Prostate gland (tissue), 2 donors: ENCODE measurements at places on chromosomes 5 and 9.
A peak's percentile ranks its signal among the peaks of the same experiment; 100 is the strongest.

- no peaks in the 10 kb centered on the region for H3K36me3 ChIP-seq
- peak overlapping the region; percentile 98 for H3K27ac ChIP-seq
- peak overlapping the region; percentile 100 for H3K4me3 ChIP-seq
- DNase-seq = peak; percentile 37
- H3K27me3 ChIP-seq = no peaks in the 10 kb centered on the region
Measured at GRCh38 chr9:128689293-128689774, 312 bp downstream of the SET start.

GRCh38 chr5:142542906-142543305, 143.0 kb downstream of the FGF1 start:
- no peaks in the 10 kb centered on the region for H3K4me1 ChIP-seq
- no peaks in the 10 kb centered on the region for H3K27me3 ChIP-seq
- no peak for DNase-seq
- H3K27ac ChIP-seq = no peak overlapping the region
- H3K4me3 ChIP-seq = no peak overlapping the region
- H3K36me3 ChIP-seq = no peaks in the 10 kb centered on the region

GRCh38 chr5:121763665-121764064, 88.0 kb upstream of the FTMT start:
- H3K36me3 ChIP-seq = no peaks in the 10 kb centered on the region
- DNase-seq = no peak
- H3K4me1 ChIP-seq = no peaks in the 10 kb centered on the region

- no peaks in the 10 kb centered on the region for H3K27me3 ChIP-seq
- H3K4me1 ChIP-seq = no peaks in the 10 kb centered on the region
- no peaks in the 10 kb centered on the region for H3K36me3 ChIP-seq
- no peak overlapping the region for H3K27ac ChIP-seq
- no peak overlapping the region for H3K4me3 ChIP-seq
Measured at GRCh38 chr5:15807871-15808270, 307.9 kb downstream of the FBXL7 start.

GRCh38 chr5:148973455-148973854, 89.4 kb downstream of the SH3TC2 start:
- H3K36me3 ChIP-seq = no peaks in the 10 kb centered on the region
- H3K4me3 ChIP-seq = no peak overlapping the region
- H3K27ac ChIP-seq = no peak overlapping the region
- peaks cover 8% of the 10 kb centered on the region for H3K4me1 ChIP-seq
- no peaks in the 10 kb centered on the region for H3K27me3 ChIP-seq
